Heart left ventricle (tissue), 16 donors: ENCODE measurements at places on chromosomes 16 and 17.

DNA sequence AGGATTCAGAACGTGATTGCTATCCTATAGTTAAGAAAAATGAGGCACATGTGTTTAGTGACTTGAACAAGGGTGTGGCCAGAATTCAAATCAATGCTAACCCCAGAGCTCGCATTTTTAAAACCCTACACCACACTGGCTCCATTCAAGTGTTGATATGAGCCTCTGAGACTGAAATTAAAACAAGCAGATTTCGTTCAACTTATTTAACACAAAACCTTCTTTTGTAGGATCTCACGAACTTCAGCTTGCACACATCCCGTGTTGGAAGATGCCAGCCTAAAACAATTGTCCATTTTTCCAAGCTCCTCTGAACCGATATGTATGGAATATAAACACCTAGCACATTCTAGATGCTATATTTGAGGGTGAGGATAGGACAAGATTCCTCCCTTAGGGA lies 231.0 kb upstream of the IRX5 start:
- H3K27ac ChIP-seq = no peak overlapping the region
- H3K27me3 ChIP-seq = no peaks in the 10 kb centered on the region
- H3K4me1 ChIP-seq = no peaks in the 10 kb centered on the region
- no peaks in the 10 kb centered on the region for H3K36me3 ChIP-seq
- no peak for DNase-seq
- no peak overlapping the region for H3K4me3 ChIP-seq

DNA sequence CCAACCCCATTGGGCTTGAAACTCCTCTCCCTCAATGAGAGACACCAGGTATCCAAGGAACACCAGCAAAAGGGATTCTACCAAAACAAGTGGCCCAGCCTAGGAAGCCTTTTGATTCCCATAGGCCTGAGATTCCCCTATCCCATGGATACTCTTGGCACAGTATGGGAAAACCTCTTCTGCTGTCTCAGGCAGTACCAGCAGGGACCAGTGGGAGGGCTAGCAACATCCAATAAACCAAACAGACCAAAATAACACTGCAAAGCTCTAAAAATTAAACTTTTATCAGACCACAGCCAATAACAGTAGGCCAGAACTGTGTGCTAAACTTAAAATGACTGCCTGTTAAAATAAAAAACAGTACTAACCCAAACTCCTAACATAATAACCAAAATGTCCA lies 153.9 kb upstream of the CES5A start:
- peaks cover 4% of the 10 kb centered on the region for H3K27me3 ChIP-seq
- H3K4me1 ChIP-seq = peaks cover 8% of the 10 kb centered on the region
- H3K36me3 ChIP-seq = no peaks in the 10 kb centered on the region
- no peak for DNase-seq
- H3K4me3 ChIP-seq = no peak overlapping the region

GRCh38 chr16:27253526-27253930 lies 15.0 kb downstream of the NSMCE1 start:
- H3K4me3 ChIP-seq = no peak overlapping the region
- H3K36me3 ChIP-seq = peaks cover 26% of the 10 kb centered on the region
- peak overlapping the region; percentile 28 for H3K27ac ChIP-seq

GRCh38 chr17:81651692-81652091 lies 4.7 kb downstream of the PDE6G start:
- H3K27me3 ChIP-seq = peaks cover 21% of the 10 kb centered on the region
- DNase-seq = no peak
- H3K36me3 ChIP-seq = no peaks in the 10 kb centered on the region
- no peak overlapping the region for H3K4me3 ChIP-seq

DNA sequence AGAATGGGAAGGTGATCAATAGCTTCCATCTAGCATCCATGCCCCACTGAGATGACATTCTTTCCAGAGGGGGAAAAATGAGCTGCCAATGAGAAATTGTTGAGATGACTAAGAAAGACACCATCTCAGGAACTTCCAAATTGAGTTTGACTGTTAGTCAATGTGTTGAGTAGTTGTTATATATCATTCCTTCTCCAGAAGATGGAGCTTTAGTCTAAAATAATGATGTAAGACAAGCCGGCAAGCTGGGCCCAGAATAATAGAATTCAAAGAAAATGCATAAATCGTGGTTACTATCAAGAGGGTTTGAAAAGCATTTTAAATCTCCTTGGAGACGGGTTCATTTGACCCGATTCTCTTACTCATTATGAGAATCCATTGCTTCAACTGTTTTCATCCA lies 71.0 kb upstream of the ATF7IP2 start:
- H3K27me3 ChIP-seq = no peaks in the 10 kb centered on the region
- DNase-seq = no peak
- no peak overlapping the region for H3K27ac ChIP-seq
- H3K4me3 ChIP-seq = no peak overlapping the region

GRCh38 chr17:44014133-44014436 lies 678 bp downstream of the TMEM101 start:
- no peak for DNase-seq
- peak overlapping the region; percentile 85 for H3K27ac ChIP-seq
- peak overlapping the region; percentile 69 for H3K4me3 ChIP-seq

DNA sequence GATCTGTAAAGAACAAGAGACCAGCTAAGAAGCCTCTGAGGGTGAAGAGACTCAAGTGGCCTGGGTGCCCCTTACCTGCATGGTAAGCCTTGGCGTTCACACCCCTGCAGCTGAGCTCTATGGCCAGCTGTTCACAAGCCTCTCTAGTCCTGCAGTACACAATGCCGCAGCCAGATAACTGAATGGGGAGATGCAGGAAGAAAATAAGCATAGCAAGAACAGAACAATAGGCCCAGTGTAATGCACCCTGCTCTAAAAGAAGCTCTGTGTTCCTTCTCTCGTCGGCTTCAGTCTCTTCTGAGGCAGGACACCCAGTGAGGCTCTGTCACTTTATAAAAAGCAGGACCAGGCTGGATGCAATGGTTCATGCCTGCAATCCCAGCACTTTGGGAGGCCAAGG lies 5.4 kb downstream of the RECQL5 start:
- peaks cover 69% of the 10 kb centered on the region for H3K36me3 ChIP-seq
- no peak overlapping the region for H3K4me3 ChIP-seq
- no peak for DNase-seq
- H3K27me3 ChIP-seq = no peaks in the 10 kb centered on the region

GRCh38 chr16:54373534-54374520 lies 87.2 kb upstream of the IRX3 start:
- no peak overlapping the region for H3K4me3 ChIP-seq
- H3K36me3 ChIP-seq = no peaks in the 10 kb centered on the region
- no peaks in the 10 kb centered on the region for H3K4me1 ChIP-seq
- H3K27ac ChIP-seq = no peak overlapping the region
- no peak for DNase-seq

- no peak for DNase-seq
- no peak overlapping the region for H3K4me3 ChIP-seq
- no peaks in the 10 kb centered on the region for H3K4me1 ChIP-seq
- no peak overlapping the region for H3K27ac ChIP-seq
These were observed 44.8 kb upstream of the HAPSTR1 start for GRCh38 chr16:9046667-9047055.

GRCh38 chr16:28984619-28985135 lies at the start of gene LAT:
TSS of gene LAT (plus strand) at chr16:28985052. CDS start at chr16:28985418, 366 bp downstream.
- no peak within 1 kb of the TSS for H3K4me3 ChIP-seq
- H3K27me3 ChIP-seq = no peaks in the 10 kb centered on the region
- DNase-seq = no peak
- H3K27ac ChIP-seq = peak within 1 kb of the TSS; percentile 79
- H3K36me3 ChIP-seq = peaks cover 72% of the 10 kb centered on the region

DNA sequence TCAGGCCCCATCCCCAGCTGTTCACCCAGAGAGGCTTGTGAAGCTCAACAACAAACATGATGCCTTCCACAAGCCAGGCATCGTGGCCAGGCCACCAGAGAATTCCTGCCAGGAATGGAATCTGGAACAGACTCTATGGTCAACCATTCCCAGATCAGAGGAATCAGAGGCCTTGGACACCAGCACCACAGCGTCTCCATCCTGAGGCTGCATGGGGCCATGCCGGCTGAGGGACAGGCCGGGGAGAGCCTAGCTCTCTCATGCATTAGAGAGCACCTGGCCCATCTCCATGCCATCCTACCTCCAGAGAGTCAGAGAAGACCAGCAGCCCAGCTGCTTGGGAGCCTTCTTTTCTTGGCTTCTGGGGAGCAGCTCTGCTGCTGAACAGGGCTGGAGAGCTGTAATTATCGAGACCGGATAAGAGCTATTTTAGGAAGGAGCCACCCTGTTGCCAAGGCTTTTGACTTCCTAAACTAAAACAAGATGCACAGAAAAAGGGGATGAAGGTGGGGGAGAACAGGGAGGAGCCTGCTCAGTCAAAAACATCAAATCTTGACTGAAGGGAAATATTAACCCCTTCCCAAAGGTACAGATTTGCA lies 24.5 kb upstream of the MTMR4 start:
- DNase-seq = no peak
- no peaks in the 10 kb centered on the region for H3K27me3 ChIP-seq
- H3K36me3 ChIP-seq = no peaks in the 10 kb centered on the region
- H3K27ac ChIP-seq = peak overlapping the region; percentile 42
- H3K4me3 ChIP-seq = no peak overlapping the region

DNA sequence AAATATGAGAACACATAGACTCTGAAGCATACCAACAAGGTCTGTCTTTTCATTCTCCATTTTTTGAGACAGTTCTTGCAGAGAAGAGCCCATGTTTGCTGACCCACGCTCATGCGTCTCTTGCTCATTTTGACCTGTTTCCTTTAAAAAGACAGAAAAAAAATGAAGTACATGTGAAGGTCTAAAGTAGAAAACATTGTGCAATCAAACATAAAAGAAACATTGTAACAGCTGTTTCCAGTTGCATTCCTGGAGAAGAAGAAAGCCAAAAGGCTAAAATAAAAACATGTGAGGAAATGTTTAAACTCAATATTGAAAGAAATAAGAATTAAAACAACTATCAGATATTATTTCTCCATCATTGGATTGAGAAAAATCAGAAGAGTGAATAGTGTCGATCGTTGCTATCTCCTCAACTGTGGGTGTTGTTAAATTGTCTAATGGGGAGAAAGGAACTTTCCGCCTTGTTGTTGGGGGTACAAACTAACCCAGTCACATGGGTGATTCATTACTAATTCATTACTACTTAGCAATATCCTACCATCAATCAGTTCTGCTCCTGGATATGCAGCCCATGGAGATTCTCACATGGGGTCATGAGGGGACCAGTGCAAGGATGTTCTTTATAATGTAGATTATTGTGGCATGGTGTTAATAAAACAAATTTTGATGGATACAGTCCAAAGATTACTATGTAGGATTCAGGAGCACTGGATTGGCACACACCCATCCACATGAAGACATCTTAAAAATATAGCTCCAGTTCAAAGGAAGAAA lies 9.5 kb downstream of the ABCA9 start:
- no peak overlapping the region for H3K4me3 ChIP-seq
- no peak overlapping the region for H3K27ac ChIP-seq
- DNase-seq = no peak
- peaks cover 13% of the 10 kb centered on the region for H3K36me3 ChIP-seq

DNA sequence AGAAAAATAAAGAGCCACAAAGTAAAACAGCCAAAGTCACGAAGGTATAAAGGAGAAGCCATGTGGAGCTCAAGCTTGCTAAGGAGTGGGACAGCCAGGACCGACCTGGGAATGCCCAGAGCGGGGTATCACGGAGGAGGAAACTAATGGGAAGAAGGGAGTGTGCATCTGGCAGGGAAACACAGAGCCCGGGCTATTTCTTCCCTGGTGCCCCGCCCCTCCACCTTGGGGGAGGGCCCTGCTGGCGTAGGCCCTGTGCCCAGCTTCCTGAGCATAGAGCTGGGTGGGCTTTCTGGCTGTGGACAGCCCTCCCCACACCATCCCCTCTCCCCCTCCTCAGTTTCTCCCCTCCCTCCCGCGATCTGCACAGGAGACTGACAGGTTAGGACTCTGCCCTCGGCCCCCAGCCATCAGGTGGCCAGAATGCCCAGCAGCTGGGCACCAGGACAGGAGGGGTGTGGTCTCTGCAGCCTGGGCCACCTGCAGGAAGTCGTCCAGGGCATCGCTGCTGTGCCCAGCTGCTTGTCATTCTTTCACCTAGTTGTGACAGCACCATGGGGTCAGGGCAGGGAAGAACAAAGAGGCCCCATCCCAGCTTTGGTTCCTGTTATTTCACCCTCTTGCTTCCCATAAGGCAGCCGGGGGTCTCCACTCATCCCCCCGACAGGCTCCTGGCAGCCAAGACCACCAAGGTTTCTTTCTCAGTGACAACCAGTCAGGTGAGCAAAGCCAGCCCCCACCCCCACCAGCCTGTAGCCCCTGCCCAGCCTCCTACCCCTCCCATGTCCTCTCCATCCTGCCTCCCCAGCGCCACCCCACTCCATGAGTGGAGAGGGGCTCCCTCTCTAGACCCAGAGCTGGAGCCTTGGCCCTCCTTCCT lies 7.1 kb upstream of the DCAF7 start:
- H3K27me3 ChIP-seq = peaks cover 17% of the 10 kb centered on the region
- H3K4me1 ChIP-seq = peaks cover 4% of the 10 kb centered on the region
- no peaks in the 10 kb centered on the region for H3K36me3 ChIP-seq
- H3K27ac ChIP-seq = no peak overlapping the region

- H3K4me3 ChIP-seq = no peak overlapping the region
- H3K4me1 ChIP-seq = no peaks in the 10 kb centered on the region
- H3K36me3 ChIP-seq = no peaks in the 10 kb centered on the region
- H3K27ac ChIP-seq = no peak overlapping the region
- peaks cover 11% of the 10 kb centered on the region for H3K27me3 ChIP-seq
These were observed 6.7 kb upstream of the BEAN1 start for GRCh38 chr16:66420396-66420795.

GRCh38 chr16:56547120-56547948 lies 17.5 kb upstream of the MT4 start:
- H3K4me1 ChIP-seq = peaks cover 4% of the 10 kb centered on the region
- no peak overlapping the region for H3K4me3 ChIP-seq
- H3K36me3 ChIP-seq = no peaks in the 10 kb centered on the region
- no peak overlapping the region for H3K27ac ChIP-seq

GRCh38 chr17:68641276-68642117 lies 40.3 kb upstream of the FAM20A start:
- H3K36me3 ChIP-seq = no peaks in the 10 kb centered on the region

DNA sequence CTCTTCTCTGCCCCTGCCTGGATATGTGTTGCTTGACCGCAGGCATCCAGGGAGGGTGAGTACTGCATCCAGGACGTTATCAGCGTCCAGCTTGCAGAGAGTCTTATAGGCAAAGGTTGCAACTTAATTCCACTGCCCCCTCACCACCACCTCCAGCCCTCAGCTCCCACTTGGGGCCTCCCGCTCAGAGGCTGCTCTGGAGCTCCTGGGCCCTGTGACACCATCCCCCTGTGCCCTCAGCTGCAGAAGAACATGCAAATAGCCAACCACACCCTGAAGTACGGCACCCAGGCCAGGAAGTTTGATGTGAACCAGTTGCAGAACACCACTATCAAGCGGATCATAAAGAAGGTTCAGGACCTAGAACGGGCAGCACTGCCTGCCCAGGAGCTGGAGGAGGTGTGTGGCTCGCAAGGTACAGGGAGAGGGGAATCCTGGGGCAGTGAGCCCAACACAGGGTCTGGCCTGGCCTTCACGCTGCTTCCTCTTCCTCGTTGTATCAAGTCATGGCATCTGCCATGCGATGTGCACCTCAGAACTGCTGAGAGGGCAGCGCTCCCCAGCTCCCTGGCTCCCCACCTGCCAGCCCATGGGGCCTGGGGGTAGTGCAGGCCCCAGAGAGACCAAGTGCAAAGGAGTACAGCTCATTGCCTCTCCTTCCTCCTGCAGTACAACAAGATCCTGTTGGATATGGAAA lies 9.6 kb downstream of the ACE start:
- H3K36me3 ChIP-seq = no peaks in the 10 kb centered on the region
- no peaks in the 10 kb centered on the region for H3K27me3 ChIP-seq
- no peak overlapping the region for H3K4me3 ChIP-seq
- DNase-seq = peak; percentile 50
- no peak overlapping the region for H3K27ac ChIP-seq

- peak overlapping the region; percentile 97 for H3K27ac ChIP-seq
- H3K4me1 ChIP-seq = peaks cover 23% of the 10 kb centered on the region
- no peak overlapping the region for H3K4me3 ChIP-seq
- peak; percentile 66 for DNase-seq
These were observed 17.3 kb upstream of the EEF2K start for GRCh38 chr16:22188595-22189442.
